Activated CD4-positive, alpha-beta T cell treated with anti-CD3 and anti-CD28 coated beads, Interleukin-2, Interleukin-4, amounts not matched to agents 100 ng/mL and 50 ng/mL, durations not matched to agents 16 hours and 8 hours (primary cell): ENCODE measurements at places on chromosomes 5 and 9.

GRCh38 chr5:132049093-132049492, 11.4 kb upstream of the IL3 start:
- no peak for DNase-seq

DNA sequence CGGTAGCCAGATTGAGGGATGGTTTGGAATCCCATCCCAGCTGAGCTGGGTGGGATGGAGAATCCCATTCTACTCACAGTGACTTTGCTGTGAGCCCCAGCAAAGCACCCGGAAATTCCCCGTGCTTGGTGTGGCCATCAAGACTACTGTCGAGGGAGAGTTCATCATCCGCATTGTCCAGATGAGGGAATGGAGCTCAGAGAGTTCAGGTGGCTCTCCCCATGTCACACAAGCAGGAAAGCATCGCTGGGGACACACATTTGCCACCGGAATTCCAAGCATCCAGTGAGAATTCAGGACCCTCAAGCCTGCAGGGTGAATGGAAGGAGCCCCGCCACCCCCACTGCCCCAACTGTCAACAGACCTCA, 54.4 kb downstream of the HRH2 start:
- no peak for DNase-seq

GRCh38 chr5:111172504-111172903, 51.7 kb upstream of the CAMK4 start:
- no peak for DNase-seq

DNA sequence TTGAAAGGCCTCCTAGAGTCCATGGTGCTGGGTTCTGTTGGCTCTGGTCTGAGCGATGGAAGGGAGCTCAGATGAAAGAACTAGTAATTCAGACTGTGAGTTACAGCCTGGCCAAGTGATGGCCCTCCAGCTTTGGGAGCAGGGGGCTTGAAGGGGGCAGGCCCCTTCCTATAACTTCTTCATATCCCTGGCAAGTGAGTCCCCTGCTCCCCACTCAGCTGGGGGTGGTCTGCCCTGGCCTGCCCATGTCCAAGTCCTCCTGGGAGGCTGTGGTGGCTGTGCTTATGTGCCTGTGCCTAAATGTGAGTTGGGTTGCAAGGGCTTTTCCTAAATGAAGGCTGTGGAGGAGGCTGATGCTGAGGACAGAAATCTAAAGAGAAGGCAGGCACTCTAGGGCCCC, 80.1 kb downstream of the MACROH2A1 start:
- no peak for DNase-seq

DNA sequence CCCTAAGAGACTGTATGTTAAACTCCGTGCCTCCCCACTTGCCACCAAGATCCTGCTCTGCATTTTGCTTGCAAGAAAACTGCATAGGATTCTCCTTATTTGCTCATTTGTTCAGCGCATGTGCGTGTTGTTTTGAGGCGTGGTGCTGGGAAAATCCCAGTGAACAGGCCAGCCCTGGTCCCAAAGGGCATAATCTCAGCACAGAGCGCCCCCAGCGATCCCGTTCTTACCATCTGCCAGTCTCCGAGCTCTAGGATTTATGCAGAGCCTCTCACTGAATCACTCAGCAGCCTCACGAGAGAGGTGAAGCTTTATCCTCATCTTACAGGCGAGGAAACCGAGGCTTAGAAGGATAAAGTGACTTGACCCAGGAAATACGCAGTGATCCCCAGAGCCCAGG, 11.5 kb downstream of the PRRX2 start:
- no peak for DNase-seq

GRCh38 chr9:1170918-1171317, 120.8 kb downstream of the DMRT2 start:
- no peak for DNase-seq

DNA sequence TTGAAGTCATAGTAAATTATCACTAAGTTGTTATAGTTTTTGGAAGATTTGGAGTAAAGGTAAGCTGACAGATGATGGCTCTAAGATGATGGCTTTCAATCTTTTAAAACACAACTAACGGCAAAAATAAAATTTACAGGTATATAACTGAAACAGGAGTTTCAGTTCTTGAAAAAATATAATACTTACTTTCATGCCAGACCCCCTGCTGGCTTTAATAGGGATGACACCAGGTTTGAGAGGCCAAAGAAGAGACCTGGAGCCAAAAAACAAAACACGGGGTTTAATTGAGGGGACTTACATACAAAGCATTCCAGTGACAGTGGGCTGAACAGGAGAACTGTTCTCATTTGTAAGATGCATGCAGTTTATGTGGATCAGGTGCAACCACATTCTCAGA, 301.7 kb upstream of the PCSK5 start:
- no peak for DNase-seq

GRCh38 chr9:14313378-14313940, 482 bp downstream of the NFIB start:
- DNase-seq, result no peak

DNA sequence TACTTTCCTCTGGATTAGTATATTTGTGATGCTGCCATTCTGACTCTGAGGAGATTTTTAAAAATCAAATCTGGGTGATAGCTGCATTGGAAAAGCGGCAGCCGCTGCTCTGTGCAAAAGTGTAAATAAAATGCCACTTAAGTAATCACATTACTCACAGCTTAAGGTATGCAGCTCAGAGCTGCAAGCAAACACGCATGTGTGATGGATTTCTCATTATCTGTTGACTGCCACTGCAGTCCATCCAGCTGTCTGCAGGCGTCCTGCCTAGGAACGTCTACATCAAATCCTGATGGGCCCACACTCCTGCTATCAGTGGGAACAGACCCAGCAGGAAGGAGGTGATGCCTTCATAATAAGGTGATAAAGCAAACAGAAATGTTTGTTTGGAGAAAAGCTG, 216.9 kb downstream of the SPOCK1 start:
- no peak for DNase-seq

DNA sequence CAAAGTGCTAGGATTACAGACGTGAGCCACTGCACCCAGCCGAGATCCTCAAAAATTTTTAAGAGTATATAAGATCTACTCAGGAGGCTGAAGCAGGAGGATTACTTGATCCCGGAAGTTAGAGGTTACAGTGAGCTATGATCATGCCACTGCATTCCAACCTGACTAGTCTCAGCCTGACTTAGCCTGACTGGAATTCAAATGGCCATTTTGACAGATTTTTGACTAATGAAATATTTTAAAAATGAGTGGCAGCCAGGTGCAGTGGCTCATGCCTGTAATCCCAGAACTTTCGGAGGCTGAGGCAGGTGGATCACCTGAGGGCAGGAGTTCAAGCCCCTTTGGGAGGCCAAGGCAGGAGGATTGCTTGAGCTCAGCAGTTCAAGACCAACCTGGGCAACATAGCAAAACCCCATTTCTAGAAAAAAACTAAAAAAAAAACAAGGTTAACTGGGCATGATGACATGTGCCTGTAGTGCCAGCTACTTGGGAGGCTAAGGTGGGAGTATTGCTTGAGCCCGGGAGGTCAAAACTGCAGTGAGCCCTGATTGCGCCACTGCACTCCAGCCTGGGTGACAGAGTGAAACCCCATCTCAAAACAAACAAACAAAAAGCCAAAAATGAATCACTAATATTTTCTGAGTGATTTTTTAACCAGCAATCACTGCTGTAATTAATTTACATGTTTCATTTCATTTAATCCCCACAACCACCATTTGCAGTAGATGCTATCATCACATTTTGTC, 16.6 kb downstream of the ATOX1 start:
- no peak for DNase-seq

GRCh38 chr5:157323107-157323706, 57.3 kb downstream of the CYFIP2 start:
- no peak for DNase-seq

DNA sequence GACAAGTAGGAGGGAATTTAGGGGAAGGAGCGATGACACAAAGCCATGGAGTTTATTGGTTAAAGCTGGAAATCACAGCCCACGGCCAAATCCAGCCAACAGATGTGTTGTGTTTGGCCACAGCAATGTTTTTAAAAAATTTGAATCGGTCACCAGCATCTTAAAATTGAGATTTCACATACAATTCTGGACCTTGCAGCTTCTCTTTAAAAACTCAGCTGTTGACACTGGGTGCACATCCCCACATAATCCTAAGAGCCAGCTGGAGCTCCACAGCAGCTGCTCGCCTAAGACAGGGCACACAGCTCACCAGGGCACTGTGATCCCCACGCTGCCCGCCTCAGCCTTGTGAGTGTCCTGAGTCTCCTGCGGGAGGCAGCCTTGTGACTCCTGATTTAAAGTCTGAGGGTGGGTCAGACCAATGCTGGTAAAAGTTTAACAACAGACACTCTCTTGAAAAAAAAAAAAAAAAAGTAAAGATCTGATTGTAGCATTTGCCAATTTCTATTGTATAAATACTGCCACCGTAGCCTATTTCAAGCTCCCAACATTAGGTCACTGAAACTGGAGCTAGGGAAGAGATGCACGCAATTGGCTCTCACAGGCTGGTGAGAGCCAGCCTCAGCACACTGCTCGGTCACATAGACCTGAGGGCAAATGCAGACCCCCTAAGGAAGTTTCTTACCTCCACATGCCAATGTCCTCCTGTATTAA, 124.8 kb downstream of the HSD17B3 start:
- no peak for DNase-seq

DNA sequence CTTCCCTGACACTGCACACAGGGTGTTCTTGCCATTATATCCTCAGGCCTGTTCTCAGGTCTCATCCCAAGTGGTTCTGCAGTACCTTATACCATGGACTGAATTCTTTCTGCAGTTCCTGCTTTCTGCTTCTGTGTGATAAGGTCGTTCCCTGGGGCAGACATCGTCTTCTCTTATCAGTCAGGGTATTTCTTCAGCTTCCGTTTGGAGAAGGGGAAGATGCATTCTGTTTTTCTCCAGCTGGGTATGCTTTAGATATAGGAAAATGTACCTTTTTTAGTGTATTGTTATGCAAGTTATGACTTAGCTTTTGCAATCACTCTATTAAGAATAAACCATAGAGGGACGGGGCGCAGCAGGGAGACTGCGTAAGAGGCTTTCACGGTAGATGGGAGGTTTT, 31.1 kb downstream of the RALGPS1 start:
- no peak for DNase-seq

- DNase-seq, result no peak
Measured at GRCh38 chr5:160869989-160870521, 18.0 kb upstream of the ATP10B start.

DNA sequence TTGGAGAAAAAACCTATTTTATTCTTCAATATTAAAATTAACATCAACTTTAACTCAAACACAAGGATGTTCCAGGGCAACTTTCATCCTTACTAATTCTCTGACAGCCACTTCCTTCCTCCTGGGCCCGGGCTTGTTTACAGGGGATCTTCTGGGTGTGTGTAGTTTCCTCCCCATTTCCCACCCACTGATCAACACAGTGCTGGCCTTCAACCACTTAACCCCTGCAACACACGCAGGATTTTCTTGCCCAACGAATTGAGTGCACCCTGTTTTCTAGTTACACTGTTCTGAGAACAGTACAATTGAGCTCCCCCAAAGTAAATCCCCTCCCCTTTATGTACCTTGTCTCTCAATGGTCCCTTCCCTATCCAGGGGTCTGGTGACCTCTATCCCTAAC, 83.1 kb upstream of the RANBP3L start:
- no peak for DNase-seq

DNA sequence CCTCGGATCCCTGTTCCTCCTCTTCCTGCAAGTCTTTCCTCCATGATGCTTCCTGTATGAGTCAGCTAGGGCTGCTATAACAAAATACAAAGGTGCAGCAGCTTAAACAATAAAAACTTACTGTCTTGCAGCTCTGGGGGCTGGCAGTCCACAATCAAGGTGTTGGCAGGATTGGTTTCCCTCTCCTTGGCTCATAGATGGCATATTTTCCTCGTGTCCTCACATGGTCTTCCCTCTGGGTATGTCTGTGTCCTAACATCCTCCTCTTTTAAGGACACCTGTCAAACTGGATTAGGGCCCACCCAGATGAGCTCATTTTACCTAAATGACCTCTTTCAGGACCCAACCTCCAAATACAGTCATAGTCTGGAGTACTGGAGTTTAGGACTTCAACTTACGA, 117.5 kb downstream of the MED10 start:
- DNase-seq, result no peak

- DNase-seq, result peak; percentile 85
Measured at GRCh38 chr9:36102742-36103495, 33.6 kb upstream of the GLIPR2 start.

GRCh38 chr5:102307232-102307631, 11.1 kb upstream of the SLCO4C1 start:
- DNase-seq, result no peak

GRCh38 chr9:38486056-38486615, 61.9 kb upstream of the IGFBPL1 start:
- DNase-seq, result no peak

GRCh38 chr9:36690412-36691168, 117.9 kb downstream of the MELK start:
- DNase-seq, result no peak

GRCh38 chr5:14251733-14252132, 108.6 kb downstream of the TRIO start:
- no peak for DNase-seq

DNA sequence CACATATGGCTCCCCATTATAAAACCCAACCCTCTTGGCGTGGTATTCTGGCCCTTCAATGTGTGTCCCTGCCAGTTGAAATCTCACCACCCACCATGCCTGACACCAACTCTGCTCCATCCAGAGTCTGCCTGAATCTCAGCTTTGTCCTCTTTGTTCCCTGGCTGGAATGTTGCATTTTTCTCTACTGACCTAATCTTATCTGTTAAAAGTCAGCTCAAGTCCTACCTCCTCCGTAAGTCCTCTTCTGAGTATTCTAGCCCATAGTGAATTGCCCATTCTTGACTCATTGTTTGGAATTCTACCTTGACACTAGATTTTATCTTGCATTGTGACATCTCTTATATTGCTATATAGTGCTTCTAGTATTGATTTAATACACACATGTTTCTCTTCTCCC, 207.1 kb upstream of the VLDLR start:
- DNase-seq, result no peak

DNA sequence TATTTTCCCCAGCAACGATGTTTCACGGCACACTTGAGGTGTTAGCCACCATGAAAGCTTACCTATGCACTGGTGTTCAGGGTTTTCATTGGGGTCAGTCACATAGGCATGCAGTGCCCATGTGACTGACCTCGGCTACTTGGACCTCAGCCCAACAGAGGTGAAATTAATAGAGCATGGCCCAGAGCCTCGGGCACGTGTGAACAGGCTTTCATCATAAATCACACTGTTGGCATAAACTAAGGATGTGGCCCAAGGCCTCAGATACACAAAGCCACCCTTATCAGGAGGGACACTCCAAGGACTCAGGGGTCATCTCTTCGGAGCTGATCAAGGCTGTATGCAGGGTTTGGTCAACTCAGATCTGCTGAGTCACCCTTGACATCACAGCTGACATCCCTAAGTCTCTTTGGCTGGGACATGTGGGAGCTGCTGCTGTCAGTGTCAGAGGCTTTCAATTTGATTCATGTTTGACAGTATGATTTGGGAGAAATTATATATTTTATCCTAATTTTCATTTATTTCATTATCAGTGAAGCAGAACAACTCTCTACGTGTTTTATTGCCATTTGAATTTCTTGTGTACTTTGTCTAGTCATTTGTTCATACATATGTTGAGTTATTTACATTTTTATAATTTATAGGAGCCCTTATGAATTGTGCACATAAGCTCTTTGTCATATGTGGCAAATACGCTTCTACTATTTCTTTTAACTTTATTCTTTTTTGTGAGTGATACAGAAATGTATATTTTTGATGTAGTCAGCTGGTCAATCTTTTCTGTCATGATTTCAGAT, 59.7 kb upstream of the ANKRD33B start:
- no peak for DNase-seq

- DNase-seq, result no peak
Measured at GRCh38 chr9:74277532-74277931, 219.6 kb upstream of the RORB start.
